Activated effector memory CD4-positive, alpha-beta T cell treated with Interleukin-2 at 50 U/mL for 16 hours (primary cell): ENCODE measurements at places on chromosomes 12 and 14.

GRCh38 chr14:22088614-22089342, 415.2 kb upstream of the OR4E1 start:
- DNase-seq = no peak

- DNase-seq = no peak
Measured at GRCh38 chr14:85948153-85948552, 418.2 kb downstream of the FLRT2 start.

DNA sequence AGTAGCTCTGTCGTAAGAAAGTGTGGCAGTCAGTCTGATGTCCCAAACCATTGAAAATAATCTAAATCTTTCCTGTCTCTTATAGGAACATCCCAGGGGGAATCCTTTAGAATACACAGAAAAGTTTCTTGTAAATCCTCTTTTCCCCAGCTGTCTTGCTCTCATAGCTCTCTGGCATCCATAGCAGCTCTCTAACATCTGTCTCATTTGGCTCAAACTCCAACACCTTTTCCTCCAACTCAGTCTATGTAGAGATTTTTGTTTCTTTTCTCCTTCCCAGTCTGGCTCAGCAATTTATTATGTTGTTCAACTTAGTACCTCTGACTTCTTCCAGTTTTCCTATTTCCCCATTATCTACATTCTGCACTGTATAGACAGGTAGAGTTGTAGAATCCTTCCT, 84.4 kb upstream of the NEDD1 start:
- DNase-seq = no peak

- no peak for DNase-seq
Measured at GRCh38 chr12:8504351-8504750, 9.0 kb upstream of the CLEC4D start.

GRCh38 chr12:52631264-52631663, 12.9 kb upstream of the KRT73 start:
- DNase-seq = no peak

- DNase-seq = no peak
Measured at GRCh38 chr12:70994217-70994788, 73.8 kb upstream of the PTPRR start.

DNA sequence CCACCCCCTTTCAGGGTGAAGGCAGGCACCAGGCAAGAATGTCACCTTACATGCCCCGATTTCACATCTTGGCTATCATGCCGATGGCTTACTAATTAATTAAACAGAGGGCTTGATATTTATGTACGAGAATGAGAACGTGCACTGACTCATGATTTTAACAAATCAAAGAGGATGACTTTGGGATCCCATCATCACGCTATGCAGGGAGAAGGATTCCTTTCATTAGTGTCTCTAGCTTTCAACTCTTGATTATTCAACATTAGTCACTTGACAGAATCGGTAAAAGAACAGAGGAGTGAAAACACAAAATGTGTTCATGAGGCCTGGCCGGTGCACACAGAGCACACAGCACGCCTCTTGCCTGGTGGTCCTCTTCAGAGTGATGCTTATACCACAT, 80.6 kb downstream of the PRKAB1 start:
- no peak for DNase-seq

GRCh38 chr12:110585231-110585799, 2.2 kb upstream of the PPTC7 start:
- no peak for DNase-seq

DNA sequence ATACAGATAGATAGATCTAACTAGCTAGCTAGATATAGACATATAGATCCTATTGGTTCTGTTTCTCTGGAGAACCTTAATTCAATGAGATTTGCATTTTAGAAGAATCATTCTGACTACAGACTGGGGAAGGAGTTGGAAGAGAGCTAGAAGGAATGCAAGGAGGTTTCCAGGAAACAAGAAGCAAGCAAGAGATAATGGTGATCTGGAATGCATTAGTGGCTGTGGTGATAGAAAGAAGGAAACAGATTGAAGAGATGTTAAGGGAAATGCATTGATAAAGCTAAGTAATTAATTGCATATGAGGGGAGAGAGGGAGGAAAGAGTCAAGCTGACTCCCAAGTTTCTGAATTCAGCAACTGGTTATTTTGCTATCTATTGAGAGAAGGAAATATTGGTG, 42.7 kb downstream of the DBX2 start:
- no peak for DNase-seq

- DNase-seq = no peak
Measured at GRCh38 chr14:27015065-27015464, 417.2 kb upstream of the NOVA1 start.
